ENCODE measurements at places on chromosomes 12 and 14.

DNA sequence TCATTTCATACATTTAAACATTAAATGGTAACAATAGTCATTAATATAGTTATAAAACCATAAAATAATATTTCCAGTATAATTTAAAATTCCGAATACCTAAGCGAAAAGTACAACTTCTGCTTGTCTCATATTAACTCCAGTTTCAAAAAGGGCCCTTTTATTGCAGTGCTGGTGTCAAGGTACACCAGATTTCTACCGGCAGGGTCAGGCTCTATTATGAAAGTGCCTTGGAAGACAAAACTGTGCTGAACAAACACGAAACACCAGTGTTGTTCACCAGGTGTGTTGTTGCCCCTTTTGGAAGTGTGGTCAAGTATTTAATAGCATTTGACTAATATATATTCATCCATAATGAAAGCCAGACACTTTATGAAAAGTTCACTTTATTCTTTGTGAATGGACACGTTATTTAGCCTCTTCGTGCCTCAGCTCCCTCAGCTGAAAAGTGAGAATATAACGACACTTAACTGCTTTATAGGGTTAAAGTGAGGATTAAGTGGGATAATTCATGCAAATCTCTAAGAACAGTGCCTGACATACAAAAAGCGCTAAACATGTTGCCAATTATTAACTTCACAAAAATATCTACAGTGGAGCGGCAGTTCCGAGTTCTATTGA, 20.3 kb upstream of the GNS start:
- no peak for DNase-seq

DNA sequence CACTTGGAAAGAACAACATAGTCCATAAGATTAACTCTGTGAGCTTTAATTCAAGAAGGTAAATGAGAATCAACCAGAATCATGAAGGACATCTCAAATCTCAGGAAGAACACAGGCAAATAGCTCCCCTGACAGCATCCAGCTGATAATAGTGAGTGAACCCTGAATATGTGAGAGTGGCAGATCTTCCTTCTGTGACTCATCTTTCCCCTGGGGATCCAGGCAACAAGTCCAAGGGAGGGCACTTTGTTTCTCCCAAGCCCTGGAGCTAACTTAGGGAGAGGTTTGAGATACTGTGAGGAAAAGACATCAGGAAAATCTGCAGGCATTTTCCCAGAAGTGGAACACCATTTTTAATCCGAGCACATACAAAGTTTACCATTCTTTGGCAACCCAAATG, 763.9 kb upstream of the MGAT4C start:
- no peak for DNase-seq

- no peak for DNase-seq
Observed at GRCh38 chr14:100523131-100523842, 63.9 kb downstream of the BEGAIN start.

GRCh38 chr14:70665448-70666360, 24.0 kb downstream of the TTC9 start:
- no peak for DNase-seq

DNA sequence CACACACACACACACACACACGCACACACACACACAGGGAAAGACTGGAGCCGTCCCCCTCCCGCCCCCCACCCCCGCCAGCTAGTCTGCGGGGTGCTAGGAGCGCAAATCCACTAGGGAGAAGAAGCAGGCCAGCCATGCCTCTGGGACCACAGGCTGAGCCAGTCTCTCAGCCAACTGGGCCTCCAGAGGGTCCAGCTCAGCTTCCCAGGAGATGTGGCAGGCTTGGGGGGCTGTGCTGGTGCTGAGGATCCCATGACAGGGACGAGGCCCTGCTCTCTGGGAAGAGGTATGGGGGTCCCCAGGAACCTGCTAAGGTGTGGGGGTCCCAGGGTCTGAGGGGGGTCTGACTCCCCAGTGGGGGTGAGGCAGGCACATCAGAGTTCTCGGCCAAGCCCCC, 133.5 kb downstream of the NCOR2 start:
- DNase-seq = no peak

- DNase-seq = no peak
Observed at GRCh38 chr12:13028825-13029570, 15.2 kb upstream of the FAM234B start.

- no peak for DNase-seq
Observed at GRCh38 chr14:61652526-61653262, 42.6 kb upstream of the HIF1A start.

Data from stimulated activated CD4-positive, alpha-beta T cell treated with anti-CD3 and anti-CD28 coated beads, Interleukin-1b, Interleukin-23, amount 100 ng/mL, for 48 hours (primary cell).